Epithelial cell of esophagus (primary cell): ENCODE measurements at places on chromosomes 5 and 9.

DNA sequence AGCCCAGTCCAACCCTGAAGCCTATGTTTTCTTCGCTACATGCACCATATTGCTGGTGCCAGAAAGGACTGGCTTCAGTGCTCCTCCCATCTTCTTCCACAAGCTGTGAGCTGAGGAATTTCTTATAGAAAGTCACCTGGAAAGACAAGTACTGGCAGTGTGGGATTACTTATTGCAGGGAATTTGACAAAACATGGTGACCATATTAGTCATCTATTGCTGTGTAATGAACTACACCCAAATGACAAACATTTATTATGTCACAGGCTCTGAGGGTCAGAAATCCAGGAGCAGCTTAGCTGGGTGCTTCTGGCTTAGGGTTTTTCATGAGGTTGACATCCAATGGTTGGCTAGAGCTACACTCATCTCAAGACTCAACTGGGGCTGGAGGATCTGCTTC is 75.5 kb downstream of the ENTREP1 start:
- DNase-seq = peak; percentile 43

- no peak for DNase-seq
These were observed 85.8 kb upstream of the MVB12B start for GRCh38 chr9:126240835-126241234.

GRCh38 chr9:35746583-35746982 is 2.4 kb downstream of the GBA2 start:
- no peak for DNase-seq

GRCh38 chr5:133825631-133826289 is 142.7 kb downstream of the C5orf15 start:
- no peak for DNase-seq

GRCh38 chr5:6333182-6333905 is 45.0 kb downstream of the MED10 start:
- no peak for DNase-seq

- no peak for DNase-seq
These were observed 281.4 kb downstream of the TUSC1 start for GRCh38 chr9:25396828-25397227.

GRCh38 chr9:71769175-71770161 is 1.2 kb upstream of the CEMIP2 start:
- DNase-seq = peak; percentile 81

GRCh38 chr9:111633389-111633736 is 2.2 kb downstream of the DNAJC25 start:
- DNase-seq = no peak

DNA sequence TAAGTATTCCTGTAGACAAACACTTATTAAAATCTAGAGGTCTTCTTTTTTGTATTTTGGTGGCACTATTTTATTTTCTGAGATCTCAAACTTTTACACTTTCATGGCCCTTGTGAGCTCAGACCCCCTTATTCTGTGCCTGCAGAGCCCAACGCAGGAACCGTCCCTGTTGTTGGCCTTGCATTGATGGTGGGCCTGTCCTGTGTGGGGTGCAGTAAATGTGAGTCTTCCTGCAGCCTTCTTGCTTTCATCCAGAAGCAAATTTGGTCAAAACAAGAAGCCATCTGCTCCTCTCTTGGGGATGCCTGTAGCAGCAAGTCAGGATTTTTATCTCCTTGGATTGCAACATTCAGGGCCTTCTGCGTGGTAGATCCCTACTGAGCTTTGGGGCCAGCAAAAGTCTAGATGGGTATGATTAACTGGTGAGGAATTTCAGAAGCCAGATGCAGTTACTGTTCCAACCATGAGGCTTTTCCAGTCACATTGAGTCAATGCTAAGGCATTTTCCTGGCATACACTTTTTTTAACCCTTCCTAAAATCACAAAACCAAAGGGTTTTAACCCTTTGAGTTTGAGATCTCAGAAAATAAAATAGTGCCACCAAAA is 31.7 kb downstream of the BASP1 start:
- peak; percentile 96 for DNase-seq

- DNase-seq = no peak
These were observed 26.6 kb upstream of the PIP5K1B start for GRCh38 chr9:68678430-68678829.

DNA sequence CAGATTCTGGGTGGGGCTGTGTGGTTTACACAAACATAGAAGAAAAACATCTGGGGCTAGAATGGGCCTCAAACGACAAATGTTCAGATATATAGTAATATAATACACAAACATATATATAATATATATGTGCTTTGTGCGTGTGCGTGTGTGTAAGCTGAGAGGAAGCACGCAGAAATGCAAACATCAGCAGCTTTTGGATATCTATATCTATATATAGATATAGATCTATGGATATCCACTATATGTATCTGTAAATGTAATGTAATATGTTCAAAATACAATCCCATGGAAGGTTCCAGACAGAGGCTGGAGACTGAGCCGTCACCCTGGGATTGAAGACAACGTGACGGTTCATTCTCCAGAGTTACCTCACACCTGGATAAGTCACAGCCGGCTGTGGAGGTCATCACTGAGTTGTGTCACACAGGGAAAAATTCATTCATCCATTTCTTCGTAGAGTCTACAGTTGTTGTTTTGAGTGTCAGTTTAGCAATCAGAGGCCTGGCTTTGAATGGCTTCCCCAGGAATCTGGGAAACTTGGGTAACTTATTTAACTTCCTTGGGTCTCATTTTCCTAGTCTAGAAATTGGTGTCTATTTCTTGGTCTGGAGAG is 123.0 kb upstream of the CPEB4 start:
- peak; percentile 53 for DNase-seq

GRCh38 chr9:37587521-37587920 is 4.9 kb downstream of the TOMM5 start:
- DNase-seq = no peak

DNA sequence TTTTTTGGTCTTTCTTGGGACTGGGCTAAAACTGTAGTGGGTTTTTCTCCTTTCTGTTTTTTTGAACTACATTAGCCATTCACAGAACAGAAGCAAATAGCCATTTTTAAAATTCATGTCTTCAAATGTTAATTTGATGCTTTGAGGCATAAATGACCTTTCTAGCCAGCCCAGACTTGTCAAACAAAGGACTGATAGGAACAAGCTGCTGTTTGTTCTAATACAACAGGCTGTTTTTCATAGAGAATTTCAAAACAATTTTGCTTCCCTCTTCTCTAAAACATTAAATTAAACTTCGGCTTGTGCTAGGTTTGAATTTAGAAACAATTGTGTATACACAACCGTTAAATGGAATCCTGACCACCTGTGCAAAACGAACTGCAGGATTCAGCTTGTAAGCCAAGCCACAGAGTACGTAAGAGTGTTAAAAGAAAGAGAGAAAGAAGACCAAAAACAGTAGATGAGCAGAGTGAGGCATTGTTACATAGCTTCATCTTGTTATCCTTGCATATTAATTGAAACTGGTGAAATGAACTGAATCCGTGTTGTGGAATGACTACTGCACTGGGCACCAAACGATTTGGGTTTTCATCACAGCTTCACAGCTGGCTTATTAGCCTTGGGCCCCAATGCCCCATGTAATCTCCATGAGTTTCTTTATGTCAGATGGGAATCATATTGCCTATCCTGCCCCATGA is 100.0 kb downstream of the ZSWIM6 start:
- peak; percentile 26 for DNase-seq

GRCh38 chr5:95667061-95667618 is 15.7 kb downstream of the SPATA9 start:
- no peak for DNase-seq

DNA sequence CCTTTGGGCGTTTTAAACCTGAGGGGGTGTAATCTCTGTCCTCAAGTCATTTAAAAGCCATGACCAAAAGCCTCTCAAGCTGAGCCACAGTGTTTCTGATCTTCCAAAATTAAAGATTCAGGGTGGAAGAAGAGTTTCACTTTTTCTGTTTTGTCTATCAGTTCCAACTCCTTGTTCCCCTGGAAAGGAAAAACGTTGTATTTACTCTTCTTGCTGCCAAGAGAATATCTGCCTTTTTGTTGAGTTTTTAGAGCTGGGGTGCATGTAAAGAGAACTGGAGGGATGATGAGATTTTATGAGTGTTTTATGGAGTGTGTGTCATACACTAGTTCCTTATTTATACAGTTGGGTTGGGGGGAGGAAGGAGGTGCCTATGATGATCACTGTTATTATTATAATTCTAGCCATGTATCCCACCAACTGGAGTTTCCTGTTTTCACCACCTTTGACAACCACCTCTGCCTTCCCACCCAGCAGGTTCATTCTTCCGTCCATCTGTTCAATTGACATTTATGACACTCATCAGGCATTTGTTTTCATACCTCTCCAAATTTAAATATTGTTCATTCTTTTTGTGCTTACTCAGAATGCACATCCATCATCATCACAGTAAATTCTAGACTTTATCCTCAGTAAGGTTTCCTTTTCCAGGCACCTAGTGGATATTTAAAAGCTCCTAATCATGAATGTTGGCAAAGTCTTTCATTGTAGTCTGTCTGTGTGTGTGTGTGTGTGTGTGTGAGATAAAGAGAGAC is 97.9 kb upstream of the MPDZ start:
- no peak for DNase-seq

- DNase-seq = no peak
These were observed 1981.7 kb upstream of the NUDT12 start for GRCh38 chr5:105544300-105544699.

GRCh38 chr9:112366591-112366990 is 13.3 kb upstream of the HSDL2 start:
- DNase-seq = no peak

DNA sequence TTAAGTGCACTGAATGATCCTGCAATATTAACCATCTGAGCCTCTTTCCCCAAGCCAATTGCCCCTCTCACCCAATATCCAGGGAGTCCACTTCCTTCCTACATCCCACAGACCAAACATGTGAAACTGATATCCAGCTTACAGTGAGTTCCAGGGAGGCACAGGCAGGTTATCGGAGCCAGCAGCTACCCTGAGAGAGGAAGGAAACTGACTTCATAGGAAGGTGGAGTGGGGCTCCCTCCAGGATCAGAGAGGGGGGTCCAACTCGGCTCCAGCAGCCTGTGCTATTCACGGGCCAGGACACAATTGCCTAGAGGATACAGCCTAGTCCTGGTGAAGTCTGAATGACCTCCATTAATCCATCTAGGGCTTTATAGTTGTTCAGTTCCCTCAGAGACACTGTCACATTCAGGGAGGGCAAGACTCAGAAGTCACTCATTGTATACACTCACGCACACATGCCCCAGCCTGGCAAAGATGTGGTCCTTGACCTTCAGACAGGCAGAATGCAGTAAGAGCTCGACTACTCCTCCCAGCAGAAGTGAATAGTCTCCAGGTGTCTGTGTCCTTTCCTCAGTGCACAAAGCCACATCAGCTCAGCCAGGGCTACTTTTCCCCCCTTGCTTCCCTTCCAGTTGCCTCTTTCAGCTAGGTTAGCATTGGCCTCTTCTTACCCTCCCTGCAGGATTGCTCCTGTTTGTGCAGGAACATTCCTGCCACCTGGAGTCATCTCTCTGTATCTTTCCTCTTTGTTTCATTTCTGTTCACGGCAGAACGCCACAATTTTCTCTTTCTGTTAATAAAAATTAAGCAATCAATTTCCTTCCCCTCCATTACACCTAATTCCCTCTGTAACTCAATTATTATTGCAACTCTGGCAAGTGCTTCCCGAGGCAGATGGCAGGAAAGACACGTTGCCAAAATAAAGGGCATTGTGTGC is 501.7 kb downstream of the ARHGEF28 start:
- peak; percentile 66 for DNase-seq

GRCh38 chr9:78006734-78007133 is 24.9 kb downstream of the GNAQ start:
- DNase-seq = no peak

- DNase-seq = no peak
These were observed 18.5 kb downstream of the C9orf85 start for GRCh38 chr9:71929791-71930440.

GRCh38 chr5:6373081-6373846 is 5.1 kb downstream of the MED10 start:
- no peak for DNase-seq

GRCh38 chr9:33517373-33517772 is 6.7 kb upstream of the ANKRD18B start:
- peak; percentile 60 for DNase-seq

DNA sequence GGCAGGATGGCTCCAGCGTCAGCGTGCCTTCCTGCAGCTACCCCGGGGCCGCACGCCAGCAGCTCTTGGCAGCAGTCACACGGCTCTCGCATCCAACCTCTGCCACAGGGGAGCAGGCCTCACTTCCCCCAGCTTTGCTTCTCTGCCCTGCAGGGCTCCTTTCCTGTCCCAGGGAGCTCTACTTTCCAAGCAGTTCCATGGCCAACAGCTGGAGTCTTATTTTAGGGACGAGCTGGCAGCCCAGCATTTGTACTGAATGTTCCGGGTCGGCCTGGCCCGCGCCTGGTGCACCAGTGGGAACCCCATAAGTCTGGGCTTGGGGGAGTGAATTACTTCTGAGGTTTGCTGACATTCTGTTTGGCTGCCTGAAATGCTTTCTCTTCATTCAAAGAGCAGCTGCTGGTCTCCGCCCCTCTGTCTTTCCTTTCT is 34.6 kb downstream of the GADD45G start:
- no peak for DNase-seq

- DNase-seq = peak; percentile 5
These were observed 139.9 kb downstream of the RFX3 start for GRCh38 chr9:3385871-3386270.

DNA sequence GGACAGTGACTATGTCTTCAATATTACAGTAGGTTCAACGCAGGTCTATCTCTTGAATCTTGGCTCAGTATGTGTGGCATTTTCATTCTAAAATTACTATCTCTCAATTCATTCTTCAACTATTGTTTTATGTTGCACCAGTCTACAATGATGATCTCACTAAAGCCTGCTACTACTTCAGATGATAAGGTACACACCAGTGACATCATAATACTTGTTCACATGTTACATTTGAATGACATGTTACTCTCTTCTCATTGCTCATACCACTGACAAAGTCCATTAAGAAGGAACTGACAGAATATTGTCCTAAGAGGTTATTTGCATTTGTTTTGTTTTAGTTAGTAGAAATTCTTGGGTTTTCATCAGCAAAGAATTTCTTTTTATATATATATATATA is 165.2 kb upstream of the ST8SIA4 start:
- no peak for DNase-seq

DNA sequence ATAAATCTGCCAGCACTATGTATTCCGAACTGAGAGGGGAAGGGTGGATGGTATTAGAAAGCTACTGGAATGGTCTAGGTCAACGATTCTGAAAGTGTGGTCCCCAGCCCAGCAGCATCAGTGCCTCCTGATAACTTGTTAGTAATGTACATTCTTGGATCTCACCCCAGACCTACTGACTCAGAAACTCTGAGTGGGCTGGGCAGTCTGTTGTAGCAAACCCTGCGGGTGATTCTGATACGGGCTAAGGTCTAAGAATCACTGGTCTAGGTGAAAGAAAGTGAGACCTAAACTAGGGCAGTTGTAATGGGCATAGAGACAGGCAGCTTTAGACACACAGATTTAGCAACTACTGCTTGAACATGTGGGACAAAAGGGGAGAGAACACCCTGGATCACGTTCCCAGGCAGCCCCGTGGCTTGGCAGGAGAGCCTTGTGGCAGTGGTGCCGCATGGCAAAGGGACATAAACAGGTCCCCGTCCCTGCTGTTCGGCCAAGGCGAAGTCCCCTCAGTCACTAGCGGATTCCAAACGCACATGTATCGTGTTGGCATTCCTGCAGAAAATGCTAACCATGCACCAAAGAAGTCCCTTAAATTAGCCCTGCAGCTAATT is 216.3 kb downstream of the TTLL11 start:
- DNase-seq = peak; percentile 42
